Stimulated activated CD8-positive, alpha-beta memory T cell treated with anti-CD3 and anti-CD28 coated beads, Interleukin-15, amount 100 ng/mL, for 48 hours (primary cell): ENCODE measurements at places on chromosomes 4 and X.

DNA sequence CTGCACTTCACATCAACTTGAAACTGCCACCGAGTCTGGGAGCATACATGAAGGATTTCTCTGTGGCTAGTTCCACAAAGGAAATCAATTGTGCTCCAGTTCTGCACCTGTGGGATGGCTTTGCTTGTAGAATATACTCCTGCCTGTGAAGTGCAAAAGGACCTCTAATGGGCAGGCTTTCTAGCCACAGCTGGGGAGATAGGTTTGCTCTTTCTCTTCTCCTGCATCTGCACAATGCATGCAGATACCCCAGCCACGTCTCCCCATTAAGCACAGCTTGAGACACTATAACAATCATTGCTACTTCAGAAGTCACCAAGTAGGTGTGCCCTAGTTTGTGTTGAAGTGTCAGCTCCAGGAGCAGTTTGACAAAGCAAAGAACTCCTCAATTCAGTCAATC, 364.6 kb downstream of the ZIC3 start:
- DNase-seq: no peak

DNA sequence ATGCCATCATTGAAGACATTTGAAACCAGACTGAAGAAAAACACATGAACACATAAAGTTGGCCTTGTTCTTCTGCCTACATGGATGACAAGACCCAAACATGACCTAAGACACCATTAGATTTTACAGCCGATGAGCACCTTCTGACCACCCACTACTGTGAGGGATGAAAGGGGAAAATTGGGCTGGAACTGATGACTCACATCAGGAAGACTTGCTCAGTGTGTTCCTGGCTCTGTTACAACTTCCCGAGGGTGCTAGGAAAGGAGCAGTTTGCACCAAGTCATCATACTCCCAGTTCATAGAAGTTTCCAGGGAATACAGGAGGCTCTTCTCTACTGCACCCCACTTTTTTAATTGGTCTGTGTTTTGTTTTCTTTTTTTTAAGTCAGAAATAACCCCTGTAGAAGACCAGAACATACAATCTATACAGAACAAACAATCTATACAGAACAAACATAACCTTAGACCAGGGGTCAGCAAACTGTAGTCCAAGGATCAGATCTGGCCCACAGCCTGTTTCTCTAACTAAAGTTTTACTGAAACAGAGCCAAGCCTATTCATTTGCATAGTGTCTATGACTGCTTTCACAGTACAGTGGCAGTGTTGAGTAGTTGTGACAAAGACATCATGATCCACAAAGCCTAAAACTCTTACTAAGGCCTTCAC, 25.3 kb downstream of the BTC start:
- DNase-seq: no peak

DNA sequence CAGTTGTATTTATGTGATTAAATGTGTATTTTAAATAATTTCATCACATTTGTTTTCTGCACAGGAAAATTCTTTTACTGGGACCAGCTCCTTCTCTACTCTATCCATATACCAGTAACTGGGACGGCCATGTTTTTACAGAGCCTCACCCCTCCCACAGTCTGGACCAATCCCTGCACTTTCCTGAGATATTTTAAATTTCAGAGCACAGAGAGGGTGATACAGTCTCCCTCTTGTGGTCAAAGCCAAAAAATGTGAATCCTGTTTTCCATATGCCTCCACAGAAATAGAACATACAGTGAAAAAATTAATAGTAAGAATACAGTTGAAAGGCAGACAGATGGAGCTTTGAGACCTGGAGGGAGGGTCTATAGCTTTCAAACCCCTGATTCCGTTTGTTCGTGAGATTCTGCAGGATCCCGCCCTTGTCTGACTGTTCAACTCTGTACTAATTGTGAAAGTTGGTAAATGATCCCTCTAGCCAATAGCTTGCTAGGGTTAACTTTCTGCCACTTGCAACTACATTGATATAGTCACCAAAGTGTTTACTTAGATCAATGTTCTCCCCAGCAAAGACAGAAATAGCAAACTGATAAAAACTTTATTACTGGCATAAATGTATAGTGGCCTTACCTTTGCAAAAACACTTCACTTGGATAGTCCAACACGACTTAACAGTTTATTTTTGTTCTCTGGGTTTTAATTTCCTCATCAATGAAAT, 172.2 kb downstream of the PPARGC1A start:
- no peak for DNase-seq

- no peak for DNase-seq
These were observed 36.4 kb upstream of the CD99 start for GRCh38 chrX:2654436-2655340.

DNA sequence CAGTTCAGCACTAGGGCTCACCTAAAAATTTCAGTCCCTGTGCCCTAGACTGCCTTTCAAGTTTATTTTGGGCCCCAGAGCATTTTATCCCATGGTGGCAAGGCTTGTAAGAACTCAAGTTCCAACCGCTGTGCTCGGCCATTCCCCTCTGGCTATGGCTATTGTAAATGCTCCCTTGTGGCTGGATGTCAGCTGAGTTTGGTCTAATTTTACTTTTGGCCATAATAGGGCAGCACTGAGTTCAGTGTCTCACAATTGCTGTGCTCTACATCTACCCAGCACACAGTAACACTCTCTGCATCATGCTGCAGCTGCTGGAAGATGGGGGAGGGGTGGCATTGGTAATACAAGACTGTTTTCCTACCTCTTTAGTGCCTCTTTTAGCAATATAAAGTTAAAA, 210.8 kb upstream of the IRS4 start:
- DNase-seq: no peak

GRCh38 chr4:173333658-173334084, 487 bp downstream of the HMGB2 start:
- DNase-seq: no peak

- DNase-seq: no peak
These were observed 7.2 kb downstream of the SAT1 start for GRCh38 chrX:23790155-23790497.

DNA sequence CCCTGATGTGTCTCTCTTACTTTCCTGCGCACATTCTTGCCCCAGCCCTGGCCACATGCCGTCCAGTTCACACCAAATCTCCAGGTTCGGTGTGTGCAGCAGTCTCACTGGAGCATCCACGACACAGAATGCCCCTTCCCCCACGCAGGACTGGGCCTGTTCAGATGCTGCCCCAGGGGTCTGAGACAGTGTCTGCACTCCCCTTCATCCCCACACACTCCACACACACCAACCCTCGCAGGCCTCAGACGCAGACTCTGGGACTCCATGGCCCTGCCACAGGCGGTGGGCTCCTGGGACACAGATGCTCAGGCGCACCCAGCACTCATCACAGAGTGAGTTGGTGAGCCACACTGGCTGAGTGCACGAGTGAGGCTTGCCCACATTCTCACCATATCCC, 83.9 kb downstream of the AFAP1 start:
- DNase-seq: no peak

- DNase-seq: no peak
These were observed 41.5 kb downstream of the CD40LG start for GRCh38 chrX:136689436-136689835.

GRCh38 chr4:24846716-24847115, 51.3 kb downstream of the SOD3 start:
- no peak for DNase-seq

GRCh38 chr4:183094393-183095198, 4.5 kb upstream of the WWC2 start:
- DNase-seq: no peak

- no peak for DNase-seq
These were observed 145.4 kb upstream of the HUWE1 start for GRCh38 chrX:53831662-53832635.

DNA sequence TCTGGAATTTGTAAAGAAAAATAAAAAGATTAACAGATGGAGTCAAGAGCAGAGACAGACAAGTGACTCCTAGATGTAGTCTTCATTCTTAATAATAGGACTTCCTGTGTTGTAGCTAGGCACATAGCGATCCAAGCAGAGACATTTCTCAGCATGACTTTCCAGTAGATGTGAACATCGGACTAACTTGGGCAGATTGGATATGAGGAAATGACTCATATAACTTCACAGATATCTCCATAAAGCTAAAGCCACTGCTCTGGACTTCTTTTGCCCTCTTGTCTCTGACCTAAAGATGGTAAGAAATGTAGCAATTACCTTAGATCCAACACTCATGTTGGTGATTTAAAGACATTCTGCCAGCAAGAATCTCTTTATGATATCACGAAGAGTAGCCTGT, 131.7 kb downstream of the EPHA5 start:
- no peak for DNase-seq

- DNase-seq: no peak
These were observed 22.3 kb upstream of the HERC3 start for GRCh38 chr4:88570001-88570400.

GRCh38 chr4:159101988-159102621, 774 bp upstream of the RAPGEF2 start:
- DNase-seq: no peak

GRCh38 chr4:71377561-71377960, 38.7 kb downstream of the SLC4A4 start:
- no peak for DNase-seq

- DNase-seq: no peak
These were observed at the start of gene STAP1 for GRCh38 chr4:67558493-67558892. Gene STAP1 (plus strand): TSS chr4:67558727. CDS start chr4:67558810, 83 bp downstream.
